ENCODE measurements at places on chromosomes 4 and X.

DNA sequence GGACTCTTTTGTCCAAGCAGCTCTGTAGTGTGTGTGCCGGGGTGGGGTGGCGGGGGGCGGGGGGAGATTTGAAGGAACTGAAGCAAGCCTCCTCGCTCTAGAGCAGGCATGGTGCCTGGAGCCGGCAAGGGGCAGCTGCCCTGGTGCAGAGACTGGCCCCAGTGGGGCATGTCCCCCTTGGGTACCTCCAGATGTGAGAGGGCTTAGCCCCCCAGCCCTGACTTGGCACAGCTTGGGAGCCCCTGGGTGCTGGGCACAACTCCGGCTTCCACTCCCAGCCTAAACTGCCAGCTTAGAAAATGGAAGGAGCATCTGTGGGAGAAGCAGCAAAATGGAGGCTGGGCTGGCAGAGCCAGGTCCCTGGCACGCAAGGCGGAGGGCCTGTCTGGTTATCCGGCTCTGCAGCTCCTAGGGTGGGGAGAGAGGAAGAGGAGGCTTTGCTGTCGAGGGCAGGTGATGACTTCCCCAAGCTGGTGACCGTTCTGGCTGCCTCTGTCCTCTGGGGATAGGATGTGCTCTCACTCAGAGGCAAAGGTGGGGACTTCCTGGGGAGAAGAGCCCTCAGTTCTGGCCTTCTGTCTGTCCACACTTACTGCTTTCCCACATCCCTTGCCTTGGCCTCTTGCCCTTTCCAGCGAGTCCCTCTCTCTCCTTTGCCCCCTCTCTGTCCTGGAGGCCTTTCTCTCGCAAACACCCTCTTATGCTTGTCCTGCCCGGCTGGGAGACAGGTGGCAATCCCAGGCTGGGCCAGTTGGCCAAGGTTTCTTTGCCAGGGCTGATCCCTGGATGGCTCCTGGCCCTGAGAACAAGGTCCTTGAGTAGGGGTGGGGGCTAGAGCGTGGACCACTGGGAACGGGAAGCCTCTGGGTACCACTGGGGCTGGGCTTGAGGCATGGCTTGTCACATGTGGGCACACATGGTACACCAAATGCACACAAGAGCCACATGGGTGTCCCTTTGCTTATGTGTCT, 2.0 kb downstream of the DLG3 start:
- no peak for DNase-seq

- DNase-seq = no peak
Observed at GRCh38 chrX:149527705-149528104, 13.1 kb upstream of the EOLA1 start.

- no peak for DNase-seq
Observed at GRCh38 chr4:176548571-176548970, 228.8 kb downstream of the SPCS3 start.

DNA sequence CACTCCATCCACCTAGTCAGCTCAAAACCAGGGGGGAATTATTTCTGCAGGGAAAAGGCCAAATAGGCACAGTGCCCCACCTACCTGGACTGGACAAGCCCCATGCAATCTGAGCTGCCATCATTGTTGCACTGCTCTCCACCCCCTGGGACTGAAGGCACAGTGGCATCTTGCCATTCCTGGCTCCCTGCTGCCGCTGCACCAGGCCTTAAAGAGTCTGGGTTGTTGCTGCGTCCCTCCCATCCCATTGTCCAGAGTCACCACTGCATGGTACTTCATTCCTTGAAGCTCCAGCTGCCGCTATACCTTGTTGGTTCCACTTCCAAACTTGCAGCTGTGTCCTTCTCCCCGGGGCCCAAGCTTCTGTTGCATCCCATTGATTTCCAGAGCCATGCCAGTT, 629.7 kb downstream of the STIM2 start:
- no peak for DNase-seq

DNA sequence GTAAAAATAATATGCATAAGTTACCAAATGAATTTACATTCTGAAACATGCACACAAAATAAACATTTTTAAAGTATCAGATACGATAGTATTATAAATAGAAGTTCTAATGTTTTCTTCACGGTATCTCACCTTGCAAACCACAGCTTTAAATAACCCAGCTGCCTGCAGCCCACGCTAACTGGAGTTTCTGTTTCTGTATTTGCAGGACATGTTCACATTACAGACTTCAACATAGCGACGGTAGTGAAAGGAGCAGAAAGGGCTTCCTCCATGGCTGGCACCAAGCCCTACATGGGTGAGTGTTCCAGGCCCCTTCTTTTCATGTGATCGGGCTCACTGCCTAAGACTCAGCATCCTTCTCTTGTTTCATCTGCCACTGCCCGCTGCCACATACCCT, 291.7 kb downstream of the EVC2 start:
- DNase-seq = no peak

- no peak for DNase-seq
Observed at GRCh38 chr4:35252866-35253265, 991.4 kb downstream of the ARAP2 start.

GRCh38 chr4:153170407-153170806, 33.8 kb upstream of the TRIM2 start:
- no peak for DNase-seq

DNA sequence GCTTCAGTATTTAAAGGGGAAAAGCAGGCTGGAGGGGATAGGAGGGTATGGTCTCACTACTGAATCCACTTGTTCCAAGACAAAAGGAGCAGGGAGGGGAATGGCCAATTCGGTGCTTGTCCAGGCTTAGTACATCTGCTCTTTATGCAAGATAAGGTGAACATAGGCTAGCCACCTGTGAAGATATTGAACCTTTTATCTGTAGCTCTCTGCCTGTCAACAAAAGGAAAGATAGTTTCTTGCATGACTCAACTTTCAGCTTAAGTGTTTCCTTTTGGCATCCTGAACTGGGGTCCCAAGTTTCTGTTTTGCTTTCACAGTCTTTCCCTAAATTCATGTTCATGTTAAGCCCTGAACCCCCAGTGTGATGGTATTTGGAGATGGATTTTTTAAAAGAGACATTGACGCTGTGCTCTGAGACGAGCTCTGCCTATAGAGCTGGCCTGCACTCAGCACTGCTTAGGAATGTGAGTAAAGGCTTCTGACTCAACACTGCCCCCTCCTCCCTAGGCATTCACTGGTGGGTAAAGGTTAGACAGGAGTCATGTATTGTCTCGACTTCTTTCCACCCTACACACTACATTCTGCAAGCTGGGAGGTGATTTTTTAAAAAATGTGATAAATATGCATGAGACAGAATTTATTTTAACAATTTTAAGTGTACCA, 28.2 kb downstream of the FAM149A start:
- DNase-seq = no peak

- DNase-seq = no peak
Observed at GRCh38 chr4:134388351-134388750, 186.8 kb upstream of the PABPC4L start.

DNA sequence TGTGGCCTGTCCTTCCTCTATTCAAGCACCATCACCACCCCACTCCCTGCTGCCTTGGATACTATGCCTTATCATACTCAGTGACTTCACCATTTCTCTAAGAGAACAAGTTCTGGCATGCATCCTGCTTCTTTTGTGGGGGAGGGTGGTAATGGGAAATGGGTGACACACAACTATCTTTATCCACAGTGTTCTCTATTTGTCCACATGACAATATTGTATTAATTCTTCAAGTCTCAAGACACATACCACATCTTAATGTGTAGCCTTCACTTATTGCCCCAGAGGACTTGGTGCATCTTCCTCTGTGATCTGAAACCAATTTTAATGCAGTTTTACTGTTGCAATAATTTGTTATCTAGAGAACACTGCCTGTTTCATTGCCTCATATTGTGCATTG, 29.3 kb upstream of the UGT2B7 start:
- DNase-seq = no peak

DNA sequence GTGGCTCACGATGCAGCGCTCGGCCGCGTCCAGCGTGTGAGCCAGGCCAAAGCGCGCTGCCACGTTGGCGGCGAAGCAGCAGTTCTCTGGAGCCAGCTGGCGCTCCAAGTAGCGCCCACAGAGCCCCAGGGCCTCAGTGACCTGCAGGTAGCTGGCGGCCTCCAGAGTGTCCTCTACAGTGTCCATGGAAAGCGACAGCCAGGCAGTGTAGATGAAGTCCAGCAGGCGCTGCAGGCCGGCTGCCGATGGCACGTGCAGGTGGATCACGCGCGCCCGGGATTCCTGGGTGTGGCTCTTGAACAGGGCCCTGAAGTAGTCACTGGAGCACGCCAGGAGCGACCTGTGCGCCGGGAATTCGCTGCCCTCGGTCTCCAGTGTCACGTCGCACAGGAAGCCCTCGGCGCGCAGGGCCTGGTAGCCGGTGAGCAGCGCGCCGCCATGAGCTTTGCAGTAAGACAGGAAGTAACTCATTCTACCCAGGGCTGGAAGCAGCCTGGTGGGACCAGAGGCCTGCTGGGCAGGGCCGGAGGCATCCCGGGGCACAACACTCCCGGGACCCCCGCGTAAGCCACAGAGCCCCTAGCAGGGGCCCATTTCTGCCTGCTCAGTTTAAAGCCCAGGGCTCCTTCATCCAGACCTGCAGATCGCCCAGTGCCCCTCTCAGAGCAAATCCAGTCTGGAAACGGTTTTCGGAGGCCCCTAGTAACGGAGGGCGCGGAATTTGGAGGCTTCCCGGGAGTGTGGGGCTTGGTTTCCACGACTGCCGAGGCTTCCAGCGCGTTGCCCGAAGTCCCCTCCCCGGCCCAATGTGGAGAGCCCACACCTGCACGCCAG, 595 bp downstream of the KLHL34 start:
- no peak for DNase-seq

DNA sequence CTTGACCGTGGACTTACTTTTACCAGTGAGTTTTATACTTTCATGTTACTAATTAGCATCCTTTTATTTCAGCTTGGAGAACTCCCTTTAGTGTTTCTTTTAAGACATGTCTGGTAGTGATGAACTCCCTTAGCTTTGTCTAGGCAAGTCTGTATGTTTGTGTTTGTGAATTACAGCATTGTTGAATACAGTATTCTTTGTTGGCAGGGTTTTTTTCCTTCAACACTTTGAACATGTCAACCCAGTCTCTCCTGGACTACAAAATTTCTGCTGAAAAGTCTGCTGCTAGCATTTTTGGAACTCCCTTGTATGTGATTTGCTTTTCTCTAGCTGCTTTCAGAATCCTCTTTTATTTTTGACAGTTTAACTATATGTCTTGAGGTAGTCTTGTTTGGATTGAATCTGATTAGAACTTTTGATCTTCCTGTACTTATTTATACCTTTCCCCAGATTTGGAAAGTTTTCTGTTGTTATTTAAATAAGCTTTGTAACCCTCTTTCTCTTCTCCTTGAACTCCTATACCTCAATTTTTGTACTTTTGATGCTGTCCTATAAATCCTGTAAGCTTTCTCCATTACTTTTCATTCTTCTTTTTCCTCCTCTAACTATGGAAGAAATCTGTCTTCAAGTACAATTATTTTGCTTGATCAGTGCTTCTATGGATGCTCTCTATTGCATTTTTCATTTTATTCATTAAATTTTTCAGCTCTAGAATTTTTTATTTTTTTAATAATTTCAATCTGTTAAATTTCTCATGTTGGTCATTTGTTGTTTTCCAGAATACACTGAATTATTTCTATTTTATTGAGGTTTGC, 14.1 kb downstream of the PAPSS1 start:
- no peak for DNase-seq

Data from NCI-H1417 (cell line).